ENCODE measurements at places on chromosomes 16 and 17.

GRCh38 chr17:47733674-47734410, 806 bp downstream of the TBX21 start:
- DNase-seq = no peak

DNA sequence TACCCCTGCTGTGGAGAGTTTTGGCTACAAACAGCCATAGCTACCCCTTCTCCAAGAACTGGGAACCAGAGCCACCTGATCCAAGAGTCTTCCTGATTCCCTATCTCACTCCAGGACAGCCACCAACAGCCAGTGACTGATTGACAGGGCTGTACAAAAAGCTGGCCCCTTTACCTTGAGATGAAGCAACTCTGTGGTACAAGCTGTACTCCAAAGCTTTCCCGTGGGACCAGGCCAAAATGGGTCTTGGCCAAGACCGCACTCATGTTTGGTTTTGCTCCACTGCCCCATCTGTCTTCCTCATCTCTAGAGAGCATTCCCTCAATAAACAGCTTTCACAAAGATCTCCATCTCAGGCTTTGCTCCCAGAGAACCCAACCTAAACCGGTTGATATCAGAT, 43.6 kb downstream of the RNF157 start:
- DNase-seq = no peak

DNA sequence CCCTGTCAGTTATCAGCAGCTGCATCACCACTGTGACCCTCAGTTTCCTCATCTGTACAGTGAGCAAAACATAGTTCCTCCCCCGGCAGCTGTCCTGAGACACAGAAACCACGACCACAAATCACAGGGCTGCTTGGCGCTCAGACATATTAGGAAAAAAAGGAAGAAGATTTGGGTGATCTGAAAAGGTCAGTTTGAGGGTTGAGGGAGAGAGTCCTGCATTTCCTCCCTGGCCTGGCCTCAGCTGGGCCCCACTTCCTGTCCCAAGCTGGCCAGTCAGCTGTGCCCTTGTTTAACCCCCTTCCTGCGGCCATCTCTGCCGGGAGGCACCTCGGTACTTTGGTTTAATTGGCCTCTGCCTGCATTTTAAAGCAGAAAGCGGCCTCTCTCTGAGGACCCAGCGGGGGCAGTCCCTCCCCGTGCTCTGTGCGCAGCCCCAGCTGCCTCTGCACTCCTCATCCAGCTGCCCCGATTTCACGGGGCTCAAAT, 24.0 kb upstream of the CIBAR2 start:
- DNase-seq = no peak

GRCh38 chr16:92431-93339, 14.7 kb downstream of the MPG start:
- no peak for DNase-seq

- no peak for DNase-seq
These were observed 41.3 kb upstream of the ZCCHC14 start for GRCh38 chr16:87534030-87534653.

GRCh38 chr17:43778337-43779144, at the start of gene DUSP3:
DUSP3 (minus strand) TSS chr17:43778977; CDS start chr17:43778924, 53 bp downstream.
- DNase-seq = peak; percentile 71

DNA sequence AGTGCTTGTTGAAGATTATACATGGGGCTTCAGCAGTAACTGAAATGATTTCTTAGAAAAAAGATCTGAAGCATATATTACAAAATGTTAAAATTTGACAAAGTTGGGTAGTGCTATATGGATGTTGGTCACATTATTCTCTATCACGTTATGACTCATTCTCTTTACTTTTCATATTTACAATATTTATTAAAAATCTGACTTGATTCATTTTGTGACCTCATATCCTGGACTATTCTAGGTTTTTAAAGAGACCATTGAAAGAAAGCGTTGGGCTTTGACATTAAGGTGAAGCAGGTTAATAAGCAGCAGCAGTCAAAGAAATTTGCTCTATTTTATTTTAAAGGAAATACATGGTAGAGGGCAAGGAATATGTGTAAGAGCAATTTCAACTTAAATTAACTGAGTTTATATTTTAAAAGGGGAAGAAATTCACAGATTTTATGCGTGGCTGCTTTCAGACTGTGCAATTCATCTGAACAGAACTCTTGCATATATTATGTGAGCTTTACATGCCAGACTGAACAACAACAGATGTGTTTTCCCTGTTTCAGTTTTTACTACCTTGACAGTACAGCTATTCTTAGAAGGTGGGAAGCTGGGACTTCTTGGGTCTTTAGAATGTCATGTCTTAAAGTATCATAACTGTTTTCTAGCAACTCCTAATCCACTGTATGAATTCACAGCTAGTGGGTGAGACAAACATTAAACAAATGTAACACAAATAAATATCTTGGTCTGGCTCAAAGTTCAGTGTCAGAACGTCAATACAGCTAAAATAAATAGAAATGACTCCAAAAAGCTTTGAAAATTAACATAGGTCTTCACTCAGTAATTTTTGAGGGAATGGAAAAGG, 10.4 kb upstream of the FAM20A start:
- no peak for DNase-seq

GRCh38 chr17:69326377-69327059, 415 bp downstream of the ABCA5 start:
- DNase-seq = no peak

DNA sequence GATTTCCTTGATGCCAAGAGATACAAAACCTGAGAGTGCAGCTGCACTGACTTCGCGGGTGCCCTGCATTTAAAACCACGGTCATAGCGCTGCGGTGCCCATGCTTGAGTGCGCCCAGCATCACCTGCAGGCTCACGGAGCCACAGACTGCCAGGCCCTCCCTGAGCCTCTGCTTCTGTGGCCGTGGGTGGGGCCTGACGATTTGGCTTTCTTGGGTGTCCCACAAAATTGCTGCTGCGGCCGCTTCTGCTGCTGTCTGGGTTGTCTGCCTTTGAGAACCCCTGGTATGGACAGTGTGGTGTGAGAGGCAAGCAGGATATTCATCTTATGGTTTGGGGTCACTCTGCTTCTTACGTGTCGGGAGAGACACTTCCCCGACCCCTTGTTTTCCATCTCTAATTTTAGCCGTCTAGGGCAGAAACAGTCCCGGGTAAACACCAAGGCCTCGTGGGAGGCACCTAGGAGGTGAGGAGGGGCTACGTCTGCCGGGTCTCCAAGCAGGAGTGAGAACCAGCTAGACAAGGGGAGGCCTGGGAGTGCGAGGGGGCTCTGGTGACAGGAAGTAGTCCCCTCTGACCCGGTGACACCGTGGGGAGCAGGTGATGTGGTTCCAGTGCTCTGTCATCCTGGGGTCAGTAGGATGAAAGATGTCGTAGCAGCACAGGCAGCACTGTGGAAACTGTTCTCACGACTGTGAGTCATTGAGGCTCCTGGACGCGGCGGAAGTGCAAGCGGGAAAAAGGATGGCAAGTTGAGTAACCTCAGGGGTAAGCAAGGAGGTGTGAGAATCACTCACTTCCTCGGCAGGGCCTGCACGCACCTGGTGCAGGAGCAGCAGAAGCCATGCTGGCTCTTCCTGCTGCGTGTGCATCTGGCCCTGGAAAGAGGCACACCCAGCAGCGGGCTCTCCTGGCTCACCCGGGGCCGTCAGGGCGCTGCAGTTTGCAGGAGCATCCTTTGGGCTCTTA, 176.3 kb downstream of the RPTOR start:
- DNase-seq = peak; percentile 59

GRCh38 chr17:66855204-66855603, 20.3 kb downstream of the CACNG5 start:
- DNase-seq = peak; percentile 12

DNA sequence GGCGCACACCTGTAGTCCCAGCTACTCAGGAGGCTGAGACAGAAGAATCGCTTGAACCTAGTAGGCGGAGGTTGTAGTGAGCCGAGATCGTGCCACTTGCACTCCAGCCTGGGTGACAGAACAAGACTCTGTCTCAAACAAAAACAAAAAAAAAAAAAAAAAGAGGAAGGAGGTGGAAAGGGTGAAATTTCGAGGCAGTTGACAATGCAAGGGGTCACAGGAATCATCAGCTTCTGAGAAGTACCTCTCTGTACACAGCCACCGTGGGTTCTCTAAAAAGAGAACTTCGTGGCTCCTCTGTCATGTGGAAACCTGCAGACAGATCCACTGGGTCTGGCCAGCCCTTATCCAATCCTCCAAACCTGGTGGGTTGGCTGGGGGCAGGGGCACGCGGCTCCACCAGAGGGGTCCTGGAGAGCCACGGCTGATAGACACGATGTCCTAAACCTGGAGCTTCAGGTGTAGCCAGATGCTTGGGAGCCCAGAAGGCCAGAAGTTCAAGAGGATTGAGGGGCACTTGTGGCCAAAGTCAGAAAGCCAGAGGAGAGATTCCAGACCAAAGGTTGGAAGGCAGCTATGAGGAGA, 540 bp upstream of the CD300LF start:
- no peak for DNase-seq

GRCh38 chr17:41393294-41393693, 4.1 kb downstream of the KRT31 start:
- no peak for DNase-seq

DNA sequence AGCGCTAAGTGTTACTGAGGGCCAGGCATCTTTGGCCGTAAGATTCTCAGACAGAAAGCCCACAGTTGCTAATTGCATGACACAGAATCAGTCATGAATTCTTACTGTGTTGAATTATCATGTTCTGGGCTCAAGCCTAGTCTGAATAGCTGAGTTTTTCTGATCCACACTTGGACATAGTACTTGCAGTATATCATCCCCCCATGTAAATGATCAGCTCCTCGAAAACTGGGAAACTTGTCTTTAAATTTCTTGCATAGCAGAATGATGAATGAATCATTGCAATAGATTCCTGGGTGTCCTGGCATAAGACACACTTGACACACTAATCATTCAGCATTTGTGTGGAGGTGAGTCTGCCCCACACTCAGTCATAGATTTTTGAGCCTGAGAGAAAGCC, 2.2 kb downstream of the MLYCD start:
- no peak for DNase-seq

DNA sequence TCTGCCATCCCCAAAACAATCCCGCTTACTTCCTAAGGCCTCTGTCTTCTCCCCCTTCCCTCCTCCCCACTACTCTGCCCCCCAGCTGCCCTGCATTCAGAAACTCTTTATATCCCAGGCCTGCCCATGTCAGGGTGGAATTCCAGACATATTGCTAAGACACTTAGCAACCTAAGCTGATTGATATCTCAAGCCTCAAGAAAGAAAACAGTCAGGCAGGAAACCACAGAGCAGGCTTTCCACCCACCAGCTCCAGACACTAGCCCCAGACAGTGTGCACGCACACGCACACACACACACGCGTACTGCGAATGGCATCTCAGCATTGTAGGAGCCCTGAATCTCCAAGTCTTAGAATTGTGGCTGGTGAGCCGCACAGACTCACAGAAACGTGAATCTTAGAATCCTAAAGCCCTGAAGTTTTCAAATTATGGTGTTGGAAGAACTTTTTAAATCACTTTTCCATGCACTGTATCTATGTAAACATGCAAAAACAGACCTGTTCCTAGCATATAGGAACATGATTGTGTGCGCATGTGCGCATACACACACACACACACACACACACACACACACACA, 8.8 kb upstream of the LPCAT2 start:
- DNase-seq = peak; percentile 48

DNA sequence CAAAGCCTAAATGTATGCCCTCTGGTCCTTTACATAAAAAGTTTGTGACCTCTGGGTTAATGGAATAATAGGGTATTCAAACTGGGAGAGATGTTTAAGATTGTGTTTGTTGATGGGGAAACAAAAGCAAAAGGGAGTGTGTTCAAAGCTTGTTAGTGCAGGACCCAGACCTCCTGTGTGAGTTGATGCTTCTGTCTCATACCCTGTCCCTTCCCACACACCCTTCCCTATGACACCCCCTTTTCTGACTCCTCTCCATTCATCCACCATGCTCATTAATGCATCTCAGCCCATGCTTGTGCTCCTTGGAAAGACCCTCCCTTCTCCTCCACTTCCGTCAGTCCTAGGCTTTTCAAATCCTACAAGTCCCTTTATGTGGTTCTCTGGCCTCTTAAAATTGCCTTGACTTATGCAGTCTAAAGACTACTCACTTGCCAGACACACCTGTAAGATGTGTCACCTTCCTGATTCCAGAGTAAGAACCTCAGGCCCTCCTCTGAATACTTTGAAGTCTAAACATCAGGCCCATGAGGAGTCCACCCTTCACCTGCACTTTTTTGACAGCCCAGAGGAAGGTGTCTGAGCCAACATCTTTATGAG, 128.0 kb upstream of the CACNG5 start:
- no peak for DNase-seq

DNA sequence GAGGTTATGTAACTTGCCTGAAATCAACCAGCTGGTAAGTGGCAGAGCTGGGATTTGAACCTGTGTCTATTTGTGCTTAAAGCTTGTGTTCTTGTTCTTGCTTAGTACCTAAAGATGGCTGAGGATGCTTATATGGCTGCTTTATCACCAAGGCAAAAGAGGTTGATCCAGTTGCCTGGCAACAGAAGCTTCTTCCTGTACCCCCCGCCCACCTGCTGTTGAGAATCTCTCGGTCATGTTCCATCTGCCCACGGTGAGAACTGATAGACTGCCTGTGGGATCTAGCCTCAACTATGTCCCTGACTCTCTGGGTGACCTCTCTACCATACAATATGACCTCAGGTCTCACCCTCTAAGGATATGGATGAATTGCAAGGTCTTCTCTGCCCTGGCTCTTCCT, 60.7 kb downstream of the ABCC6 start:
- DNase-seq = no peak

GRCh38 chr16:19817122-19817521, 67.5 kb downstream of the GPRC5B start:
- DNase-seq = no peak

GRCh38 chr16:78972986-78973385, 627.6 kb downstream of the MAF start:
- no peak for DNase-seq

DNA sequence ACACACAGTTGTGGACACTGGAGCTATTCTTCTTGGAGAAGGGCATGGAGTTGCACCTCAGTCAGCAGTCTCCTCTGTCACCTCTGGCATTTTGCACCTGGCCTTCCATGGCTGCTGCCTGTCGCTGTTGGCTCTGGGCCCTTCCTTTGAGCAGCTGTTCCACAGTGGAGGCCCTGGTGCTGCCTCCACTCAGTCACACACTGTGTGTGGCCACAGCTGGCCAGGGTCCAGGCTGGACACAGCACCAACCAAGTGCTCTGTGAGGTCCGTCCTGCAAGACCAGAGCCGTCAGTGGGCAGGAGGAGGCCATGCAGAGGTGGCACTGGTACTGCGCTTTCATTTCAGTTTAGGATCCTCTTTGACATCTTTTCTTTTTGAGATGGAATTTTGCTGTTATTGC, 21.6 kb upstream of the MED9 start:
- DNase-seq = no peak

DNA sequence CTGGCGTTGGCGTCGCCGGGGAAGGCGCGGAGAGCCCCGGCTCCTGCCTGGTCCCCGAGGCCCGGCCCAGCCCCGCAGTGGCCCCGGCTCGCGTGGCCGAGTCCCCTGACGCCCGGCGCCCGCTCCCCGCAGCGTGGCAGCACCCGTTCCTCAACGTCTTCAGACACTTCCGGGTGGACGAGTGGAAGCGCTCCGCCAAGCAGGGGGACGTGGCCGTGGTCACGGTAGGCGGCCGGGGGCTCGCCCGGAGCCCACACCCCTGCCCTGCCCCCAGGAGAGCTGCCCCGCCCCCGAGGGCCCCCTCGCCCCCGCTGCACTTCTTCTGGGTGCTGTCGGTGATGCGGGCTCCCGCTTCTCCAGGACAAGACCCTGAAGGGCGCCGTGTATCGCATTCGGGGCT, 466 bp downstream of the WDR90 start:
- DNase-seq = no peak

Data from activated T-helper 2 cell treated with anti-CD3 and anti-CD28 coated beads, Interferon-gamma antibody, Interleukin-2, Interleukin-4, amounts not matched to agents 10 μg/mL and 5 μg/mL and 100 μg/mL, durations not matched to agents 14 hours and 24 hours and 36 hours (primary cell).